ENCODE measurements at places on chromosomes 4 and X. TPM values are rescaled to one million over a fixed set of nuclear protein-coding genes. Genes with fewer than 3 reads are reported as not detected.

Gene RHOXF1
- not detected for total RNA-seq

Gene PWWP3B
- 35.0 TPM for total RNA-seq

Gene KCND1
- total RNA-seq: 0.33 TPM

Gene TCEAL1
- total RNA-seq: 17.4 TPM

Gene SPATA18
- total RNA-seq: 4.4 TPM

Gene FAM47C
- total RNA-seq: not detected

Gene FAM47A
- total RNA-seq: not detected

Gene KLHL8
- total RNA-seq: 21.6 TPM

Gene ERCC6L
- total RNA-seq: 12.4 TPM

Gene CXCL3
- total RNA-seq: 3.3 TPM

Gene SOWAHB
- not detected for total RNA-seq

Gene IQCM
- total RNA-seq: not detected

Gene RENBP
- total RNA-seq: 2.0 TPM
